GM12864 (cell line): ENCODE measurements at places on chromosomes 6 and 20.

DNA sequence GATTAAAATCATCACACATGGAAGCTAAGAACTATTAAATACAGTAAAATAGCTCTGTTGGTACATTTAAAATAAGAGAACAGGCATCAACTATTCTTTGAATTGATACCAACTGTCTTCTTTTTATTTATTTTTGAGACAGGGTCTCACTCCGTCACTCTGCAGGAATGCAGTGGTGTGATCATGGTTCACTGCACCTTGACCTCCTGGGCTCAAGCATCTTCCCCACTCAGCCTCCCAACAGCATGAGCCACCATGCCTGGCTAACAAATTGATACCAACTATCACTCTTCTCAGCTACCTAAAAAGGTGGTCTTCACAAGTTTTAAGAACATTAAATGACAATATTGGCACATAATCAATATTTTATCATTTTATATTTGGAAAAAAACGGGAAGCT lies 7.8 kb upstream of the PNISR start:
- DNase-seq, result no peak

GRCh38 chr6:33620158-33620855 lies 815 bp upstream of the ITPR3 start:
- DNase-seq, result no peak

GRCh38 chr6:15440040-15440439 lies 194.2 kb downstream of the JARID2 start:
- no peak for DNase-seq

DNA sequence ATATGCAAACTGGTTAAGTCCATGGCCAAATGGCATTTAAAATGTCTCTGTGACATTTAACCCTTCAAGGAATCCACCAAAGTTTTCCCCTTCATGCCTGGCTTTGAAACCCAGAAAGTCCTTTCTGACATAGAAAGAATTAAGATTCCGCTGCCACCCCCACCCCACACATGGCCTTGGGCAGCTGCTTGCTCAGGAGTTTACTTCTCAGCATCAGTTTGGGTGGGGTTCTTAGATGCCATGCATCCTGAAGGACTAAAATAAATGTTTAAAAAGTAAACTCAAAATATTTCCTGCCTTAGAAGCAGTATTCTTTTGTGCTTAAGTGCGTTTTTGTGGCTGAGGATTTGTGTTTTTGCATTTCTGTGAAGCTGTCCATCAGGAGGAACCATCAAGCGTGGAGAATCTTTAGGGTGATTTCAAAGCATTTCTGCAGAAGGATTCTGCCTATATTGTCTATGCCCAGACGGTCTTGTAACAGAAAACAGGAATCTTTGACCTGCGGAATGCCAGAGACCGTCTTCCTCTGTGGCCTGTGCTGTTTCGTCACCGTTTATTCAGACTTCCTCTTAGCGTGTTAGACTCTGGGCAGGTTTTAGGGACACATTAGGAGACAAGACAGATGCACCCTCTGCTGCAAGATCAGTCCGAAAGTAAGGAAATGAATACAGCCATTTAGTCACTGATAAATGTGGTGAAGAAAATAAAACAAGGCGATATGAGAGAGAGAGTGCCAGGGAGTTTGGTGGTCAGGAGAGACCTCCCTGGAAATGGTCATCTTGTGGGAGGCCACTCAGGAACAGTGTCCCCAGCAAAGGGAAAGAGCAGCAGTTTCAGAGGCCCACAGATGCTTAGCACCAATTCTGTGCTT lies 6.2 kb downstream of the DUSP22 start:
- no peak for DNase-seq

DNA sequence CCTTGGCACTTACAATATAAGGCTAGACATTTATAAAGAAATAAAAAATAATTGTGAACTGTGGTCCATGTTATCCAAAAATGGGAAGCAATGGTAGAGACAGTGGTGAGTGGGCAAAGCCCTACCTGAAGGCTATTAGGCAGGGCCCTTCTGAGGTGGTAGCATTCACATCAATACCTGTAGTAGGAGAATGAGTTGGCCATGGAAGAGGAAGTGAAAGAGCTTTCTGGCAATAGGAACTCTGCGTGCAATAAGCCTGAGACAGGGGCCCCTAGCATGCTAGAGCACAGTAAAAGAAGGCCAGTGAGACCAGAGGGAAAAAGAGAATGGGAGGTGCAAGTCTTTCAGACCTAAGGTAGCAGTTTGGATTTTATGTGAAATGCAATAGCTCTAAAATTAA lies 754.5 kb downstream of the PTPRT start:
- peak; percentile 18 for DNase-seq

GRCh38 chr6:144149558-144149893 lies 791 bp upstream of the STX11 start:
- no peak for DNase-seq

DNA sequence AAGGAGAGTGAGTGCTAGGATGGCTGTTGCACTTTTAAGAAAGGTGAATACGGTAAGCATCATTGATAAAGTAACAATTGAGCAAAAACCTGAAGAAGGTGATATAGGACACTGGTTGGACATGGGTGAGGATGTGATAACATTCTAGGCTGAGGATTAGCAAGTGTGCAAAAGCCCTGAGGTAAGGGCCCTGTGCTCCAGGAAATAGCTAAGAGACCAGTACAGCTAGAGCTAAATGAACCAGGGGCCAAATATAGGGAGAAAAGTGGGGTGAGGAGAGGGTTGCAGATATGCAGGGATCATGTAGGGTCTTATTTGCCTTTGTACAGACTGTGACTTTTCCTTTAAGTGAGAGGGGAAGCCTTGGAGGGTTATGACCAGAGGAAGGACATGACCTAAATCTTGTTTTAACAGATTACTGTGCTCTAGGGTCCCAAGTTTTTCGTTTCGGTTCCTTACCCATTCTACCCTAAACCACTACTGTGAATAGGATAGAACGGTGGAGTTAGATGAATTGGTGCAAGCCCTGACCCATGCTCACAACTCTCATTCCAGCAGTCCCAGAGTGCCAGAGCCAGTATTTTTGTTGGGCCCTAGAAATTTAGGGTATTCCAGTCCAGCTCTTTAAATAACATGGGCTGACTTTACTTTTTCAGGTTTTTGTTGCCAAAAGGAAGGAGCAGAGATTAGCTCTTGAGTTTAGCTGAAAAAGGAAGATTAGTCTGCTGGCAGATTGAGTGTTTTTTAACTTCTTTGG lies 10.7 kb downstream of the MAPK14 start:
- DNase-seq, result no peak

DNA sequence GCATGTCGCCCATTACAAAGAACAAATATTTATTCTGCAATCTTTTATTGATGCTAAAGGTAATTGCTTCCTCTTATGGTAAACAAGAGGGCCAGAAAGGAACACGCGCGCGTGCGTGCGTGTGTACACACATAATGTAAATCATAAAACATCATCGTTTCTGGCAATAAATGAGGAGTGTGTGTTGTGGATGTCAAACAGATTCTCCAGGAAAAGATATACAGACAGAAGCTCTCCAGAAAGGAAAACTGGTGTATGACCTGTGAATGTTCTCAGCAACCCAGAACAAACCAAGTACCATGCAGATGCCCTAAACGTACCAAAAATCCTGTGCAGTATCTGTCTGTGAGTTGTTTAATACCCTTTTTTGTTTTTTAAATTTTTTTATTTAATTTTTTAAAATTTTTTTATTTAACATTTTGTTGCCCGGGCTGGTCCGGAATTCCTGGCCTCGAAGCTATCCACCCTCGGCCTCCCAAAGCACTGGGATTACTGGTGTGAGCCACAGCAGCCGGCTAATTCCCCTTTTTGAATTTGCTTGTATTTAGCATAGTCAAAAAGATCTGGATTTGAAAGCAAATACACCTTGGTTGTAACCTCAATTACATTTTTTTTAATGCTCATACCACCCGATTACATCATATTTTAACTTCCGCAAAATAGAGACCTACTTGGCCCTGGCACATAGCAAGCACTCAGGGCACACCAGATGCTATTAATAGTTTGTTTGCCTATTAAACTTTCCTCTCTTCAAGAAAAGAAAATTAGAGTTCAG lies 909 bp upstream of the NUDT3 start:
- no peak for DNase-seq

DNA sequence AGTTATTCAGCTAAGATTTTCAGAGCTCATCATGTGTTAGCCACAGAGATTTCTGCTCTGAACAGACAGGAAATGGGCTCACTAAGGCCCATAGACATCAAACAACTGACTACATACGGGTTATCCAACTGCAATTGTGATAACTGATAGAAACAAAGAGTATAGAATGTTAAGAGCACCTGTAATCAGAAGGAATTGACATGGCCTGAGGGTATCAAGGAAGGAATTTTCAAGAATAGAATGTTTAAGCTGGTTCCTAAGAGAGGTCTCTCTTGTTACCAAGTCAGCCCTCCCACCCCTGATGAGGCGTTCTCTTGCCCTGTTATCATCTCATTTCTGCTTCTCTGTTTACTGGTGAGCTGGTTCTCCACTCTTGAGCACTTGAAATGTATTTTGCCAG lies at the start of gene MEI4:
MEI4 (plus strand) TSS at position 301 of the 400 bp plus-strand sequence. CDS start 37,633 bp downstream, outside the sequence.
- no peak for DNase-seq

GRCh38 chr20:12394786-12395185 lies 477.1 kb downstream of the BTBD3 start:
- DNase-seq, result no peak

DNA sequence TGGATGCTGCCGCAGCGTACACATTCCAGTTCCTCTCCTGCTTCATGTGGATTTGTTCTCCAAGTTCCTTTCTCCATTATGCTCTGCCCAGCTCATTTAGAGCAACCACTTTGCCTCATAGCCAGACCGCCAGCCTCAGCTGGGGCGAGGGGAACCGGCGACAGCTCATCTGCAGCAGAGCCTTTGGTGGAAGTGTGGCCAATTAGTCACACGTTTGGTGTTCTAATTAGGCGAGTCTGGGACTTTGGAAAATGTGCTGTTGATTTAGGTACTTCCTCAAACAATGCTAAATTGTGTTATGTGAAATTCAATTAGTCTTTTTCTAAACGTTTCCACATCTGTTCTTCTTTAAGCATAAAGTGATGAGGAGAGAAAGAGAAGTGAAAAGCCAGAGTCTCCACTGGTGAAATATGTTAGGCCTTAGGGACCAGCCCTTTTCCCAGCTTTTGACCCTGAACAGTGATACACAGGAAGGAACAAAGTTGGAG lies 217.9 kb downstream of the TBX18 start:
- DNase-seq, result no peak

GRCh38 chr6:6843057-6843627 lies 254.6 kb downstream of the LY86 start:
- DNase-seq, result no peak

GRCh38 chr6:119209452-119210205 lies 131.2 kb upstream of the FAM184A start:
- DNase-seq, result no peak

- DNase-seq, result peak; percentile 25
These were observed 72.6 kb upstream of the LY86 start for GRCh38 chr6:6515691-6516607.

GRCh38 chr20:60224914-60225313 lies 266.7 kb downstream of the CDH26 start:
- no peak for DNase-seq

DNA sequence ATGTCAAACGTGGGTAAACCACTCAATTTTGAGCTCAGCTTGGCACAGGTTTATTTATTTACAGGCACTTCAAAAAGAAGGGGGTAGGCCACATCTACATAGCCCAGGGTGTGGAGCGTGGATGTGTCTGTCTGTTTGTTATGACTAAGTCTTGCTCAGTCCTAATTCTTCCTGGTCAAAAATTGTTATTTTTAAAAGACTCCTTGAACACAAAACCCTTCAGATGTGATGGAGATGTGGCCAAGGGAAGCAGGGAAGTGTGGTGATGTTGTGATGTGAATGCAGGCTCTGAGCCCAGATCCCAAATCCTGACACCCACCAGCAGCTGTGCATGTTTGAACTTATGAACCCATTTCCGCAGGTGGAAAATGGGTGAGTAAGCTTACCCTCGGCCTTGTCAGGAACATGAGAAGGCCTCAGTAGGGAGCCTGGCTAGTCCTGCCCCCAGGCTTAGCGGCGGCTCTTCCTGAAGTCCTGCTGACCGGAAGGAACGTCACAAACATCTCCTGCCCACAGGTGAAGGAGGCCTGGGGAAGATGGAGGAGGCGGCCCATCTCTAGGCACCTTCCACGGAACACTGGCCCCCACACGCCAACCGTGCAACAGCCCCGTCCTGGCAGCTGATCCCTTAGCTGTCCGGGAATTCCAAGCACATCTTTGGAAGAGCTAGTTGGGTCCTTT lies 119.7 kb downstream of the MYLK4 start:
- DNase-seq, result no peak

DNA sequence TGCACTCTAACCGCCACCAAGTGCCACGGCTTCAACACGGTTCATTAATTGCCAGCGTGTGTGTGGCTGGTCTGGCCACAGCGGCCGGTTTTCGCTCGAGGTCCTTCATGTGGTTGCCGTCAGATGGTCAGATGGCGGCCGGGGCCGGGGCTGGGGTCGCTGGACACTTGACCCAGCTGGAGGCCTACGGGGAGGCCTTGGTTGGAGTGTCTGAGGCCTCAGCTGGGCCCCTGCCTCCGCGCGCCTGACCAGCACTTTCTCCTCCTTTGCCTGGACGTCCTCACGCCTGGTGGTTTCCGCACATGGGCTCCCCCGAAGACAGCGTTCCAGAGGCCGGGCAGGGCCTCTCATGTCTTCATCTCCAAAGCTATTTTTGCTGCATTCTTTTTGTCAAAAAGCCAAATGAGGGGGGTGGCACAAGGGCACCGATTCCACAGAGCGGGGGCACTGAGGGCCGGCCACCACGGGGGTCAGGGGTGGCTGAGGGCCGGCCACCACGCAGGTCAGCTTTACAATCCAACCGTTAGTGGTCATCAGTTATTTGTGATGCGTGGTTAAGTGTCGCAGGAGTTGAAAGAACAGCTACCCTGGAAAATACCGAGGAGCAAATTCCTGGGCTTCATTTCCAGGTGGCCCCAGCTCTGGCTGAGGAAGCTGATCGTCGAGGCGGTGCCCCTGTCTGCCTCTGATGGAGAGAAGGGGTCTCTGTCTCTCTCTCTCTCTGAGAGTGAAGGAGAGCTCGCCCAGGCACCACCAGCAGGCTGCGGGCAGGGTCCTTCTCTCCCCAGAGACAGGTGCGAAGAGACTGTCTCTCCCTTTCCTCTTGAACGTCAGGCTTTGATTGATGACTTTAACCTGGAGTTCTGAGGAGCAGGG lies 50.5 kb upstream of the FRMD1 start:
- DNase-seq, result no peak

- no peak for DNase-seq
These were observed 172.1 kb upstream of the PROKR2 start for GRCh38 chr20:5488823-5489222.

- DNase-seq, result no peak
These were observed 354.1 kb upstream of the ARID1B start for GRCh38 chr6:156423075-156423474.

DNA sequence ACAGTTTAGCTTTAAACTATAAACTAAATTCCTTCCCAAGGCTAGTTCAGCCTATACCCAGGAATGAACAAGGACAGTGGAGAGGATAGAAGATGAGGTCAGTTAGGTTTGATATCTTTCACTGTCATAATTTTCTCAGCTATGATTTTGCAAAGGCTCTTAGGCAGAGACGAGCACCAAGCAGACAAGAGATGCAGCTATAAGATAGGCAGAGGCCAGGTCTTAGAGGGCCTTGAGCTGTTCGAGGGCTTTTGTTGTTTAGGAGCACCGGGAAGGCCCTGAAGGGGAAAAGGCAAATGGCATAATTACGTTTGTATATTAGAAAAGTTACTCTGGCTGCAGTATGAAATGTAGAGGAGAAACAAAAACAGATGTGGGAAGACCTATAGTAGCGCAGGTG lies 59.8 kb downstream of the DOP1A start:
- DNase-seq, result no peak
